ENCODE measurements at places on chromosomes 6 and 20.

- DNase-seq: no peak
Observed at GRCh38 chr20:40606660-40607059, 82.4 kb downstream of the MAFB start.

DNA sequence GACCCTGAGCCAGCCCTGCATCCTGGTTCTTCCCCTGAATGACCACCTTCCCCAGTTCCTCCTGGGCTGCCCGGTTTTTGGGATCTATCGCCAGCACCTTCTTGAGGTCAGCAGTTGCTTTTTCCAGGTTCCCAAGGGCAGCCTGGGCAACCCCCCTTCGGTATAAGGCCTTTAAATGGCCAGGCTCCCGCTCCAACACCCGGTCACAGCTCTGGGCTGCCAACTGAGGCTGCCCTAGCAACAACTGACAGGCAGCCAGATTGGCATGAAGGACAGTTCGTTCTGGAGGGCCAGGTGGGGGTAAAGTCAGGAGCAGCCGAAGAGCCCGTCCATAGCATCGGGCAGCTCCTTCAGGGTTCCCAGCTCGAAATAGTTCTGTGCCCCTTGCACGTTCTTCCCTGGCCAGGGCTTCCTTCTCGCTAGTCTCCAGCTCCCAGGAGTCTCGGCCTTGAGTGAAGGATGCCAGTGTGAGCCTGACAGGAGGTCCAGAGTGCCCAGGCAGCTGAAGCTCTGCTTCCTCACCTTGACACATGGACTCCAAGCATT is 778 bp upstream of the ATF6B start:
- no peak for DNase-seq

DNA sequence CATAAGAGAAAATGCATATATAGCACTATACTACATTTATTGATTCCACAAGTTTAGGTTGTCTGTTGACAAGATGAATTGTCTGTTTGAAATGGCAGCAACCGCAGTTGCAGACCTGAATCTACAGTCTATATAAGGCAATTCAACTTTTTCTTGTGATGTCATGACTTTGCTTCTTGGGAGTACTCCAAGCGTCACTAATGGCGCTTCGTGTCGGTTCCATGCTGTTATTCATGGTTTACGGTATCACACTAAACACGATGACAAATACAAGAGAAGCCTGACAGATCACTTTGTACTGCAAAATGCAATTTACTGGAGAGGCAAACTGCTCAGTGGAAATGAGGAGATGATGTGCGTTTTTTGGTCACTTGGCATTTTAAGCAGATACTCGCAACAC is 280.3 kb upstream of the TCF21 start:
- DNase-seq: no peak

- peak; percentile 69 for DNase-seq
Observed at GRCh38 chr20:34190679-34191090, 50.5 kb upstream of the ASIP start.

GRCh38 chr6:9539231-9539755 is 875.6 kb downstream of the TFAP2A start:
- no peak for DNase-seq

GRCh38 chr6:62707156-62707555 is 421.1 kb upstream of the KHDRBS2 start:
- no peak for DNase-seq

GRCh38 chr6:37622646-37623071 is 75.0 kb downstream of the MDGA1 start:
- DNase-seq: peak; percentile 21

GRCh38 chr6:24927277-24927955 is 8.3 kb downstream of the RIPOR2 start:
- no peak for DNase-seq

DNA sequence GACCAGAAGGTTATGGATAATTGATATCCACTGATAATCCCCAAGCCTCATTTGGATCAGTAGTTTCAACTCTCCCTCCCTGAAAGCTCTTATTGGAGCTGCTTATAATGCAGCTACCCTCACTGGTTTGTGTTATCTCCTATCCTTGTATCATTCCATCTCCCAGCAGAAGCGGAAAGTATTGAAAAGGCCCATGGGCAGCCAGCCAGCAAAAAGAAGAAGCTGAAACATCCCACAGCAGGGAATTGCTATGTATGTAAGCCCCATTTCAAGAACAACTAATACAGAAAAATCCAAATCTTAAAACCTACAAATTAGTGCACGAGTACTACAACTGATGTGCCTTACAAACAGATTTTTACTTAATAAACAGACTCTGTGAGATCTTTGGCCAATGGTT is 269.0 kb upstream of the ECI2 start:
- no peak for DNase-seq

GRCh38 chr6:34955442-34955841 is 66.4 kb downstream of the ANKS1A start:
- DNase-seq: no peak

DNA sequence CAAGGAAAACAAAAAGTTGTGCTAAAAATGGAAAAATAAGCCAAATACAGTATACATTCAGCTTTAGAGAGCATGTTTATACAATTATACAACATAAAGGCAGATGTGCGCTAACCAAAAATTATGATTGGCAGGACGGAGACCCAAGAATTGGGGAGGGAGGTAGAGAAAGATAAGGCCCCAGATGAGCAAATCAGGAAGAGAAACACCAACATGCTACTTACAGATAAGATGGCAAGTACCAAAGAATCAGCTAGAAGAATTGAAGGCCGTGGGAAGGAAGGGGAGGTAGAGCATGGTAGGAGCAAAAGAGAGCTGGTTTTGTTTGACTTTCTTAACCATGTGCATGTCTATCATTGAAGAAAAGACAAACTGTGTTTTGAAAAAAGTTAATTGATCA is 45.4 kb downstream of the PRND start:
- no peak for DNase-seq

DNA sequence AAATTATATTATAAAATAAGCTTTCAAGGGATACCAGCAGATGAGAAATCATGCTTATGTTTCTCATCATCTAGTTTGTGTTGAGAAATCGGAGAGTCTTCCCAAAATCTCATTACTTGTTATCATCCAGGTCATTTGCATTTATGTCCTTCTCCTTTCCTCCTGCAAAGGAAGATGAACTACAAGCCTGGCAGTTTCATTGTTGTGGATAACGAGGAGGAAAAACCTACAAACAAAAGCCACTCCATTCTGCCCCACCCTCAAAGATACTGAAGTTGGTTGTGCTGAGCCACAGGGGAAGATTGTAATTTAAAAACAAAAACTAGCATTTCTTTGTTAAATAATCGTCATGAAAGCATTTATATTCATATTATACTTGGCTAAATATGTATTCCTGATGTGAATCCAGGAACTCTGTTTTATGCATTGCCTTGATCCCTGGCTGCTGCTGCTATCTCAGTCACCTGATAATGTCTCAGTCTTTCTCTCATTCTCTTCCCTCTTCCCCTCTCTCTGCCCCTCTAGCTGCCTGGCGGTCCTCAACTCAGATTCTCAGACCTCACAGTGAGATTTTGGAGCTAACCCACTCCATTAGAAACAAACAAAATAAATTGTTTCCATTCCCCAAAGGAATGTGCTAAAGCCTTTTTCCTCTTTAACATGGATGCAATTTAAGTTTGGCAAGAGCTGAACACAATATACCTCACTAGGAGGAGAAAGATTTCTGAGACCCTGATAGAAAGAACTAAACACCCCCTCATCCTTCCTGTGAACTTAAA is 185.3 kb downstream of the ADAT2 start:
- no peak for DNase-seq

DNA sequence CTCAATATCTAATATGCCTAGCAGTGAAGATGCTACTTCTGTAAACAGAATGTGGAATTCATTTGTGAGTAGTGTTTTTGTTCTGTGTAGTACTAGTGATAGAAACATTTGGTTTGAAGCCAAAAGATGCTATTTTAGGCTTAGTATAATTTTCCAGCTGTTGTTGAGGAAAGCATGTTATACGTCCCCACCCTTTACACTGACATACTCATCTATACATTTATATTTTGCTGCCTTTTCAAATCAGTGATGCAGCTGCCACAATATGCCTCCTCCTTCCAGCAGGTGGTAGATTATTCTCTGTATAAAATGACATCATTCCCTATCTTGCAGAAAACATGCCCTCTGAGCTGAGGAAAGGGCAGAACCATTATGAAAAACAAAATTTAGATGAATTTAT is 1217.6 kb upstream of the GJE1 start:
- DNase-seq: no peak

- DNase-seq: no peak
Observed at GRCh38 chr20:17543531-17544131, 12.5 kb upstream of the BFSP1 start.

- DNase-seq: no peak
Observed at GRCh38 chr20:46275091-46275490, 33.2 kb downstream of the CDH22 start.

DNA sequence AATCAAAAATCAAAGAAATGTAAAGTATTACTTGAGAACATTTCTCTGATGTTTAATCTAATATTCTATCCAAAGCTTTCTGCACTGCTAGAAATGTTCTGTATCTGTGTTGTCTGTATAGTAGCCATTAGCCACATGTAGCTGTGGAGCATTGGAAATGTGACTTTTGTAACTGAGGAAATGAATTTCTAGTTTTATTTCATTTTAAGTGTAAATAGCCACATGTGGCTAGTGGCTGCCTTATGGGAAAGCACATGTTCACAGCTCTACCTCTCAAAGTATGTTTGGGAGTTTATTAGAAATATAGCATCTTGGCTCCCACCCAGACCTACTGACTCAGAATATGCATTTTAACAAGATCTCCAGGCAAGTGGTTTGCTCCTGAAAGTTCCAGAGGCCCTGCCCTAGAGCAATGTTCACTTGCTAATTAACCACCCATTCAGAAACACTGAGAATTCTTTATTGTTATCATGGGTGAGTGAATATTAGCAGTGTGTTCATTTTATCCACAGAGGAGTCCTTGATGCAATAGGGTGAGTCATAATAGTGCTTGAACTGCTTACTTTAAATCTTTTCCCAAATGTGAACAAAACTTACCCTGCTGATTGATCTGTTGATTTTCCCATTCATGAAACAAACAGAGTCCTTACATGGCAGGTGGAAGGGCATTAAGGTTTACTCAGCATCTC is 282.7 kb downstream of the PLCB1 start:
- no peak for DNase-seq

All from aorta (tissue), 5 donors.